ENCODE measurements at places on chromosomes 1 and 21. TPM values are rescaled to one million over a fixed set of nuclear protein-coding genes. Genes with fewer than 3 reads are reported as not detected.

The MPC2 gene
- total RNA-seq: 78.9 TPM

The ARHGAP30 gene
- 3.2 TPM for total RNA-seq

The LCE1D gene
- not detected for total RNA-seq

The OR2T34 gene
- not detected for total RNA-seq

The ATAD3C gene
- total RNA-seq: 9.9 TPM

The C8B gene
- total RNA-seq: not detected

The INSRR gene
- total RNA-seq: 3.0 TPM

The RAB42 gene
- total RNA-seq: 0.34 TPM

The C4BPB gene
- not detected for total RNA-seq

The RGS4 gene
- 11.1 TPM for total RNA-seq

The SMYD2 gene
- total RNA-seq: 50.4 TPM

The ZNF692 gene
- 65.0 TPM for total RNA-seq

The FGR gene
- 10.8 TPM for total RNA-seq

The CCDC190 gene
- not detected for total RNA-seq

The AMY2A gene
- total RNA-seq: not detected
